ENCODE measurements at places on chromosomes 1 and 21. TPM values are rescaled to one million over a fixed set of nuclear protein-coding genes. Genes with fewer than 3 reads are reported as not detected.

The COP1 gene
- polyA plus RNA-seq = 70.0 TPM

The RASSF5 gene
- 5.0 TPM for polyA plus RNA-seq

The HRNR gene
- 0.19 TPM for polyA plus RNA-seq

The FNDC5 gene
- 46.6 TPM for polyA plus RNA-seq

The FALEC gene
- 0.44 TPM for polyA plus RNA-seq

The JAM2 gene
- 10.2 TPM for polyA plus RNA-seq

The CBR1 gene
- 66.0 TPM for polyA plus RNA-seq

The ANGPTL3 gene
- polyA plus RNA-seq = 14.3 TPM

The HJV gene
- polyA plus RNA-seq = 0.21 TPM

The CHODL gene
- polyA plus RNA-seq = 62.5 TPM

The TAF1A gene
- polyA plus RNA-seq = 15.6 TPM

The CFHR3 gene
- 0.28 TPM for polyA plus RNA-seq

The OR2T33 gene
- not detected for polyA plus RNA-seq

The FMO1 gene
- polyA plus RNA-seq = 214 TPM

The VAV3 gene
- polyA plus RNA-seq = 159 TPM

The AHCTF1 gene
- polyA plus RNA-seq = 60.4 TPM

The SPRR2F gene
- not detected for polyA plus RNA-seq

The LIN28A gene
- polyA plus RNA-seq = 0.07 TPM

All from right renal cortex interstitium (tissue), 3 donors.